ENCODE measurements at places on chromosomes 4 and X.
A peak's percentile ranks its signal among the peaks of the same experiment; 100 is the strongest.

DNA sequence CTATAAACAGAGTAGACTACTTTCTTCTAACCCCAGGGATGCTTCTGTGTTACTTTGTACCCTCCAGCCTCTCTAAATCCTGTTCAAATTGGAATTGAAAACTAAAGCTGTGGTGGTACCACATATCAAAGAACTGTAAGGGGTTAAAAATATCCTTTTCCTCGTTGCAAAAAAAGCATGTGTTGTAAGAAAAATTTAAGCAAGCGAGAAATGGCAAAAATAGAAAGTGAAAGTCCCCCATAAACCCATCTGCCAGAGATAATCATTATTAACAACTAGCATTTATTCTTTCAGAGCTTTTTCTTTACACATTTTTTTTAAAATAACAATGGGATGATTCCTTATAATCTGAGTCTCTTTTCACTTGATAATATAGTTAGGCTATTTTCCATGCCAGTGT, 40.6 kb downstream of the TMEM164 start:
- no peak for DNase-seq

GRCh38 chrX:24395775-24396174, 35.3 kb downstream of the SUPT20HL1 start:
- peak; percentile 51 for DNase-seq

DNA sequence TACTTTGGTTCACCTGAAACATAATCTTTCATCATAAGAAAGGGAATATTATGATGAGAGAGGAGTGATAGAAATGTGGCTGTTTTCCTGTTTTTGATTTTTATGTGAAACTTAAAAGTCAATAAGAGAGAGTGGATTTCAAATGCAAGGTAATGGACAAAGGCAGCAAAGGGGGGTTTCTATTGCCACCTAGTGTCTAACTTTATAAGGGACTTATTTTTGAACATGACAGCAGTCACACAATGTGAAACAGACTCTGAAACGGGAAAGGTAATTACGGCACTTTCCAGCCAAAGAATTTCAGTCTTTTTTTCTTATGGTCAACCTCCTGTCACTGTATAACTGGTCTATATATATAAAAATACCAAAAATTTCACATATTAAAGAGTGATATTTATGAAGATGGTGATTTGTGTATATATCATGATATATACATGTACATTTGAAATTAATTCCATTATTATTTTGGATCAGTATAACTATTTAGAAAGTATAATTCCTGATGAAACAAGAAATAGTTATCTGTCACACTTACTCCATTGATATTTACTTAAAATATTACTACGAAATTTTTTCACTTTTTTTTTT, 127.1 kb downstream of the FBXO8 start:
- DNase-seq: peak; percentile 4

- DNase-seq: no peak
These were observed 45.5 kb downstream of the VGLL1 start for GRCh38 chrX:136577552-136577951.

GRCh38 chr4:147943159-147943638, 211.3 kb downstream of the ARHGAP10 start:
- DNase-seq: peak; percentile 62

DNA sequence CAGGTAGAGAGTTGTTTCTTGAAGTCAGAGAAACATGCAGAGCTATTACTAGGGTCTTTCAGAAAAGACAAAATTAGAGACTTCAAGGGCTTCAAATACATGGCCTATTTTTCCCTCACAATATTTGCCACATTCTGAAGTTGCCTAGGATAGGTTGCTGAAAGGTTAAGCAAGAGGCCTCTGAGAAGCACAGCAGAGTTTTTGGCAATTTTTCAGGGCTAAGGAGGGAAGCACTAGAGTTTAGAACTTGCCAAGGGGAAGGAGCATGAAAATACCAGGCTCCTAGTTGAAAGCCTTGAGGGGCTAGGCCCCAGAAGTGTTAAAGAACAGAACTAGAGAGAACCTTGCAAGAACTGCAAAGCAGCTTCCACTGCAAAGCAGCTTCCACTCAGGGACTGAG, 86.4 kb downstream of the ANAPC10 start:
- DNase-seq: no peak

- DNase-seq: no peak
These were observed 48.6 kb upstream of the GYPA start for GRCh38 chr4:144189121-144189520.

- DNase-seq: no peak
These were observed 880.6 kb upstream of the INTU start for GRCh38 chr4:126752126-126752525.

GRCh38 chr4:11328401-11328800, 100.3 kb downstream of the HS3ST1 start:
- DNase-seq: no peak

DNA sequence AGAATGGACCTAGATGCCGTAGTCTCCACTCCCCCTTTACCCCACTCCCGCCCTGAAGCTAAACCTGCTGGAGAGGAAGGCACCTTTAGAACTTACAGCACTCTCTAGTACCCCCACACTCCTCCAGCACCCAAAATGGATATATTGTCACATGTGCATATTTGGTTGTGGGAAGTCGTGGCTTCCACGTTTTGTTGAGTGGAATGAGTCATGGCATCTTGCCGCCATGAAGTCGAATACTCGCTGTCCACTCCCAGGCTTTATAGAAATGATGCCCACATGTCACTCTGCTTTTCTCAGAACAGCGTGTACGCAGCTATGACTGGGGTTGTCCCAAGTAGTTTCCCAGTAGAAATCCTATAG, 545 bp downstream of the ABCE1 start:
- no peak for DNase-seq

DNA sequence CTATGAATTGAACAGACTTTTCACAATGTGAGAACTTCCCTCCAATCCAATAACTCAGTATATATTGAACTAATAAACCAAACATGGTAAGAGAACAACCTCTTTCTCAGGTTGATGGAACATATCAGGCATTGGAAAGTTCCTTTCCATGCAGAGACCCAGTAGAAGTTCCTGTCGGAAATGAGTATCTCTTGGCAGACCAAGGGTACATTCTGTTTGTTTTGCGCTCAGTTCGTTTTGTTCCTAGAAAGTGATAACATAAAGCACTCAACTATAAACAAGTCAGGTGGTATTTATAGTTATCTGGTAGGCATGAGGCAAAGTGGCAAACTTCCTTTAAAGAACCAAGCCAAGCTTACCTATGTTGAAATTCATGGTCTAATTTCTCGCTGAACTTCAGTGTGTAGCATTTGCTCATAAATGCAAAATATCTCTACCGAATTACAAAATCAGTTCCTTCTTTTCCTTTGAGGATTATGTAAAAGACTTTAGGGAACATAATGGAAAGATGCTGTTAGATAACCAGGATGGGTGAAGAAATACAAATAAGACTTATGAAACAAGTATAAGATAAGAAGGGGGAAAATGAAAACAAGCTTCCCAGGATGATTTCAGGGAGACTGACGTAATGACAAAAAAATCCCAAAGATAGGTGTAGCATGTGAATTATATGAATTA, 120.3 kb downstream of the ARHGAP24 start:
- DNase-seq: no peak

GRCh38 chr4:80295826-80296225, 29.4 kb downstream of the FGF5 start:
- DNase-seq: no peak

DNA sequence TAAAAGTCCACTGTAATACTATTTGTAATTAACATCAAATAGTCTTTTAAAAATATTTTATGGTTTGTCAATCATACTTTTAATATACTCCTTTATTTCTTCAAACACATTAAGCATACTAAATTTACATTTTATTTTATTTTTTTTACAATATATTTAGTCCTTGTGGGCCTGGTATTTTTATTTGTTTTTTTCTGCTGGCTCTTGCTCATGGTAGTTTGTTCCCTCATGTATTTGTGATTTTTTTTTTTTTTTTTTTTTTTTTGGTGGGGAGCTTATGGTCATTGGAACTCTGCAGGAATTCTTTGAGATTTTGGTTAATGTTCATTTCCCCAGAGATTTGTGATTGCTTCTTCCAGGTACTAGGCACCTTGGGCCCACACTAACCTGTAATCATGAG, 185.5 kb downstream of the PDGFRA start:
- no peak for DNase-seq

DNA sequence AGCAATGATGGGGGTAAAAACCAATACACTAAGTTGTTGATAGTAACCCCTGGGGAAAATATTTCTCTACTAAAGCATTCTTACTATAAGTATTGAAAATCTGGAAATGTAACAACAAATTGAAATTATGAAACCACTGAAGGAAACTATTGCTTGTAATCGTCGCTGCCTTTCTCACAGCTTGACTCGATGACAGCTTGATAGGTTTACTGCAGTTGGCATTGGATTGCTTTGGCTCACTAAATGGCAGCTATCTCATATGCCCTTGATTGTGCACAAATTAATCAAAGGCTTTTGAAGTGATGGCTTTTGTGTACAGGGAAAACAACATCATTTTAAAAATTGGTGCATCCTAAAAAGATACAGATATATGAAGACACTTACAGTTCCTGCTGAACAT, 419.6 kb upstream of the TENM3 start:
- no peak for DNase-seq

DNA sequence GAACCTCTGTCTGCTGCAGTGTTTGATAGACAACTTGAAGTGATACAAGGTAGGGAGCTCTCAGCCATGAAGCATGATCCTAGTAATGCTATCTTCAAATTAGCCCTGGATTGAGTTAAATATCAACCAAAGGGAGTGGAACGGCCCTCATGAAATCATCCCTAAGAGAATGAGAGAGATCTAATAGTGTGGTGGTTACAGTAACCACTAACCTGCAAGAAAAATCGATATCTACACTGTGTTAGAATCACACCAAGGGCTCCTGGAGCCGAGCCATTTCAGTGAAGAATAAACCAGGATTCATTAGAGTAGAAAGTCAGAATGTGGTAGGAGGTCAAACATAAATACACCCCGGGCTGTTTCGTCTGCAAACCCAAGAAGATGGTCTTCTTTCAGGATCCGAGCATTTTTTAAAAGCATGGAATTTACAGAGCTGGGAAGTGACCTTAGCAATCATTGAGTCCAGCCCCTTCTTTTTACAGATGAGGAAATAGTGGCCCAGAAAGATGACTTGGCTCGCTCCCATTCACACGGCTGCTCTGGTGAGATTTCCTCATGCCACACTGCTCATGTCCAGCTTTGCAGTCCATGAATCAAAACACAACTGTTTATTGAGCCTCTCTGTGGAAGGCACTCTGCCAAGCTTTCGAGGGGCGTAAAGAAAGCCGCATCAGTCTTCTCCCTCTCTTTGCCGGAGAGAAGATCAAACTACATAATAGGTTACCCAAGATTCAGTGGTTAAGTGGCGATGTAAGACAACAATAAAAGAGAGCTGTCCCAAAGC, 5.5 kb upstream of the DCTD start:
- no peak for DNase-seq

GRCh38 chr4:5588046-5588445, 120.3 kb downstream of the EVC2 start:
- no peak for DNase-seq

DNA sequence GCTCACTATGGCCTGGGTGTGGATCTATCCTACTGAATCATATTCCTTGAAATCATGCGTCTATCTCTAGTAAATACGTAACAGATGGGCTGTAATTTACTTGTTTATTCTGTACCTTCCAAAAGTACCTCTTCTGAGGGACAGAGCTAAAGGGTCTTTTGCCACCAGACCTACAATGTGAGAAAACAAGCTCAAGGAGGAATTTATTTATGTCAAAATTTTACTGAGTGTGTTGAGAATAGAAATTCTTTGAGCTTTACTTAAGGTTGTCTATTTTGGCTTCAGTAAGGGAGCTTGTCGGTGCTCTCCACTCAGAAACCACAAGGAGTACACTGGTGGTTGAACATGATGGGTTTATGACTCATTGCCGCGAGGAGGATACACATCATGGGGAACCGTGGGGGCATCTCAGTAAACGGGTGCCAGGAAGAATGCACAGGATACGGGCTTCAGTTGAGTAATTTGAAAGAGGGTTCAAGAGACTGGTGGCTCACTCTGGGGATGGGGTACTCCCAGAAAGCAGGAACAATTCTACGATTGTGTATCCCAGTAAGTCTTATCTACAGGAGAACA, 3.0 kb downstream of the ANK2 start:
- DNase-seq: peak; percentile 47

- no peak for DNase-seq
These were observed 58.2 kb upstream of the PTCHD1 start for GRCh38 chrX:23276475-23276874.

DNA sequence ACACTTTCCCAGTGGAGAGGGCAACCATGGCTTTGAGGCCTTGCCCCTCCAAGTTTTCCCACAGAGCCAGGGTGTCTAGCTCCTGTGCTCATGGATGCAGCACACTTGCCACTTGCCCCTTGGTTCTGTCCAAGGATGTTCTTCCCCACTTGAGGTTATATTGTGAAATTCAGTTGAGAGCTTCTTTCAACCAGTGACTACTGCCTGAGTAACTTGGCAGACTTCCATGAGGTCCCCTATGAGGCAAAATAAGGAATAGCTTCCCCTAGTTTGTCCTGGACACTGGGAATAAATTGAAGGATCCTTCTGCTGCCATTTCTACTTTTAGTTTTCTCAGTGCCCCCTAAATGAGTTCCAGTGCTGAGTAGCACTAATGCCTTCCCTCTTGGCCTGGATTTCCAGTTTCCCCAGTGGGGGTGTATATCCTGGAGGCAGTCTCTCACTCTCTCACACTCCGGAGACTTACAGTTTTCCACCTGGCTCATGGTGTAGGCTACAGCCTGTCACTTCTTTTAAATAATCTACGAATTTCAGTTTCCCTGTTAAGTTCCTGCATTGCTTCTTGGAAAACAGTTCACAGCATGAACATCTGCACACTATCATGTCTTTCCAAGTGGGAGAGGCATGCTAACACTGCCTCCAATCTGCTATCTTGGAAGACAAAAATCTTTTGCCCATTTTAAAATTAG, 36.4 kb upstream of the ADH4 start:
- no peak for DNase-seq

GRCh38 chrX:51804741-51805140, 61.5 kb downstream of the GSPT2 start:
- DNase-seq: no peak

DNA sequence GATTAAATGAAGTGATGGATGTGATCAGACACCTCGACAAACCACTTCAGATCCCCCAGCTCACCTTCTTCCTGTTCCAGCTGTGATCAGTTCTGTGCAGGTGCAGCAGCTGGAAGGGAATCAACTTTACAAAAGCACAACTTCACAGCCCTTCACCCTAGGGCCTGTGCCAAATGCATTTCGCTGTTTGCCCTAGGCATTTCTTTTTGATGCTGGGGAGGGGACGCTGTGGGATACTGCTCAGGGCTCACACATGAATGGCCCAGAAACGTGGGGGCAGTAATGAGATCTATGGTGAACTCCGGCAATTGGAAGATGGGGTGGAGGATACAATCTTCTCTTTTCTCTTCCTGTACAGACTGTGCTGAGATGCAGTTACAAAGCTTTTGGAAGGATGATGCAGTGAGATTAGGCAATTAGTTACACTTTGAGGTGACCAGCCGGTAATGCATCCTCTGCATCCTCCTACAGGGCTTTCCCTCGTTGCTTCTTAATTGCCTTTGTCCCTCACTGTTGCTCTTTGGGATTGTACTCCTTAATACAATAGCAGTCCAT, 215.1 kb upstream of the PITX2 start:
- no peak for DNase-seq

Measured in GM12878 (cell line).